ENCODE measurements at places on chromosomes 6 and 20.
A peak's percentile ranks its signal among the peaks of the same experiment; 100 is the strongest.

- no peak for DNase-seq
These were observed 27.3 kb upstream of the ZNF184 start for GRCh38 chr6:27500177-27500576.

- DNase-seq = peak; percentile 96
These were observed 13.8 kb downstream of the CCN5 start for GRCh38 chr20:44728801-44729443.

DNA sequence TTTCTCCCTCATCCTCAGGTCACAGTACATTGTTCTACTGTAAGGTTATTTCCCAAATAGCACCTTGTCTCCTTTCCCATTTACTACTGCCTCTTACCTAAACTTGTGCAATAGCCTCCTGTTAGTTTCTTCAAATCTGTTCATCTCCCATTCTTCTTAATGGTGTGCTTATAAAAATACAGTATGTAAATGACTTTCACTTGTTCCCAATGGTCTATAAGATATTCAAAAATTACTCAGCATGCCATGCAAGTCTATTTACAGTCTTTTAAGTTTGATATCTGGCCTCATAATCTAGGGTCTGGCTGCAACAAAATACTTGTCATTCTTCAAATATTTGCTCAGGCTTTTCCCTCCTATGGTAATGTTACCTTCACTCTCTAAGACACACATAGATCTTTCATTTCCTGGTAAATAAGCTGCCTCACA is 31.5 kb upstream of the RHAG start:
- DNase-seq = no peak

GRCh38 chr20:33568868-33569801 is 79.2 kb downstream of the CBFA2T2 start:
- no peak for DNase-seq

DNA sequence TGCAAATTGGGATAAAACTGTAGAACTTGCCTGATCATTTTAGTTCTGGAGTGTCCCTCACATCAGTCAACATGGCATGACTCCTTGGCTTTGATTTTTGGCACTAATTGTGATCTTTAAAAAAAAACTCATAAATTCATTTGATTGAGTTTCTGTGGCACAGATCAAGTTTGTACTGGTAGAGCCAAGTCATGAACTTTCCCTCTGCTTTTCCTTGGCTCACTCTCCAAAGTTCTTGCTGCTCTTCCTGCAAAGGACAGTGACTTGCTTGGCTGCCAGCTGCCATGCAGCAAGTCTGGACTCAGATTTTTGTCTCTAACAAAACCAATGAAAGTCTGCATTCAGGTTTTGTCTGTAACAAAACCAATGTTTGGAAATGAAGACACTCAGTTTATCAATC is 115.5 kb downstream of the RFX6 start:
- no peak for DNase-seq

DNA sequence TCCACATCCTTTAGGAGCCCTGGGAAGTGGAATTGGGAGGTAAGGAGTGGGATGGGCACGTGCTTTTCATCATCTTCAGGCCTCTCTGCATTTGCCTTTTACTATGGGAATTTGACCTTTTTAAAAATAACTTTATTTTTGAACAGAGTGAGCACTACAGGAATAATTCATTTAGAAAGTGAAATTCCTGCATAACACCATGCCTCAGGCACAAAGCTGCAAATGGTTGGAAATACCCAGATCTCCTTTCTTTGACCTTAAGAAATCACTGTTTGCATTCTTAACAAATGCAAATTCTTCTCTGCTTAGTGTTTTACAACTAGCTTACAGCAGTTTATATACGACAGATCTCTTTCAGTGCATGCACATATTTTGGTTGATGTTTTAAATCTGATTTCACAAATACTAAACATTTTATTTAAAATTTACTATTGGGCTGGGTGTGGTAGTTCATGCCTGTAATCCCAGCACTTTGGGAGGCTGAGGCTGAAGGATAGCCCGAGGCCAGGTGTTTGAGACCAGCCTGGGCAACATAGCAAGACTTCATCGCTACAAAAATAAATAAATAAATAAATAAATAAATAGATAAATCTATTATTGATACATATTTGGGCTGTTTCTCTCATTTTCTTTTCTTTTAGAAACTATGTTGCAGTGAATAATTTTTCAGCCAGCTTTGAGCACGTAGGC is 24.5 kb downstream of the CST8 start:
- no peak for DNase-seq

DNA sequence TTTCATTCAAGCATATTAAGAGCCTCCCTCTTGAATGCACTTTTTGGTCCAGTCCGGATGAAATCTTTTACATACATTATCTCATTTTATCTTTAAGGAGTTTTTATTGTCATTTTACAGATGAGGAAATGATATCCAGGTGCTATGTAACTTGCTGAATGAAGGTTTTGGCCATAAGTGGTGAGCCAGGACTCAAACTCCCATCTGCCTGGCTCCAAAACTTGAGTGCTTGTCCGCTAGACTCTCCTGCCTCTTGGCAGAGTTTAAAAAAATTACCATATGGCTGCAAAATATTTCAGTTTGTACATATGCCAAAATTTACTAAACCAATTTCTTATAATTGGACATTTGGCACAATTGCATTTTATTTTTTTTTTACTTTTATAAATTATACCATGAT is 12.2 kb downstream of the PDRG1 start:
- DNase-seq = no peak

- DNase-seq = no peak
These were observed 19.6 kb downstream of the MYLIP start for GRCh38 chr6:16148498-16148897.

DNA sequence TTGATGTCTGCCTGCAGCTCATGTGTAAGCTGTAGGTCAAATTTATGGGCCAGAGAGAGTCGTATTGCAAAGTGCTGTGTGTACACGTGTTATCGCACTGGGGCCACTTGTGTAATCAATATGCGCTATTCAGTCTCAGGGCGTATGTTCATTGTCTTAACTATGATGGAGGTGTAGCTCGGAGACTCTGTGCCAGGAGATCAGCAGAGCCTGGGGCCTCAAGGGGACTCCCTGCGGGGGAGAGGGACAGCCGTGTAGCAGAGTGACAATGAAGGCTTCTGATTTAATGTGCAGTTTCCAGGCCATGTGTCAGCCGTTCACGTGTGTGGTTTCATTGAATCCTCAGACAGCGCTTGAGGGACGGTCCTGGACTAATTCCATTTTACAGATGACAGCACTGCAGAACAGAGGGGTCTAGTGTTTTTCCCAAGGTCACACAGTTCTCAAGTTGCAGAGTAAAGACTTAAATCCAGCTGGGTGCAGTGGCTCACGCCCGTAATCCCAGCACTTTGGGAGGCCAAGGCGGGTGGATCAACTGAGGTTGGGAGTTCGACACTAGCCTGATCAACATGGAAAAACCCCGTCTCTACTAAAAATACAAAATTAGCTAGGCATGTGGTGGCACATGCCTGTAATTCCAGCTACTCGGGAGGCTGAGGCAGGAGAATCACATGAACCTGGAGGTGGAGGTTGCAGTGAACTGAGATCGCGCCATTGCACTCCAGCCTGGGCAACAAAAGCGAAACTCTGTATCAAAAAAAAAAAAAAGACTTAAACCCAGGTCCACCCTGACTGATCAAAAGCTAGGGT is 242.5 kb downstream of the PREX1 start:
- no peak for DNase-seq

DNA sequence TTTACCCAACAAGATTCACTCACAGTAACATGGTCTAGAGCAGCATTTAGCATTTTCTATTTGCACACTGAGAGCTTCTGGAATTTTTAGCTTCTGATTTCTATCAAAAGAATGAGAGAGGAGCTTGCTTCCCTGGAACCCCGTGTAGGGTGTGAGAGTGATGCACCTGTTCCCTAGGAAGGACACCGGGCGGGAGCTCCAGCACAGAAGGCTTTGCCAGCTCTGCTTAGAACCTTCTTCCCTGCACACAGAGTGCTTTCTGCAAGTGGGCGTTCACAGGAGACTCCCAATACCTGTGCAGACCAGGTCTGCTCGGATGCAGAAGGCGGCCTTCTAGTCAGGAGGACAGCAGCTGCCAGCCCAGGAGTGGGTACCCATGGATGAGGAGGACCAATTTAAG is 217.3 kb downstream of the TBXT start:
- no peak for DNase-seq

DNA sequence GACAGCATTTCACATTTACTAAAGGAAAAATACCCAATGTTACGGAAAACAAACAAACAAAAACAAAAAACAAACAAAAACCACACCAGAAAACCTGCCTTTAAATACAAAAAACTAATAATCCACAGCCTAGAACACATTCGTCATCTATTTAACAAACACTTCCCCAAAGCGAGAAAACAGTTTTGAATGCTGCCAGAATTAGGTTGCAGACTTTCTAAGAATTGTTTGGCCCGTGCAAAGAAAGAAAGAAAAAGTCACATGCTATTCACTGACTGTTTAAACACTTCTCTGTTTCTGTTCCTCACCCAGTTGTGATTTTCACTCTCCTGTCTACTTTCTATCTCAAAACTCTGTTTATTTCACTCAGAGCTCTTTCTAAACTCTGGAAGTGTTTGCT is 52.5 kb downstream of the BCAS1 start:
- no peak for DNase-seq

GRCh38 chr20:10004900-10005299 is 29.9 kb upstream of the ANKEF1 start:
- DNase-seq = no peak

DNA sequence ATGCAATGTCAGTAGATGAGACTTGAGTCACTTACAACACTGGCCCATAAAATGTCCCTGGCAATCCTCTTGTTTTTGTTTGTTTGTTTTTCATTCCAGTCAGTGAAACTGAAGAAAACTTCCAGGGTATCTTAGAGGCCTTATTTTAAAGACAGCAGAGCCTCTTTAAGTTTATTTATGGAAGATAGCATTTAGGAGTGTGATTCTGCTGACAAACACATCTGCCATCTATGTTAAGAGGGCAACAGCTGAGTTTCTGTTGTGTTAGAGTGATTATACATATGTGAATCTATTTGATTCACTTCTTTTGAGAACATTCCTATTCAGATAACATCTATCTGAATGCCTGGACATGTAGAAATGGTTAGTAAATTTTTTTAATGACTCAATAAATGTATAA is 812.6 kb downstream of the TENT5A start:
- DNase-seq = no peak

GRCh38 chr6:5996714-5997419 is 9.9 kb downstream of the NRN1 start:
- no peak for DNase-seq

GRCh38 chr6:29909985-29910384 is 32.3 kb upstream of the HLA-A start:
- no peak for DNase-seq

DNA sequence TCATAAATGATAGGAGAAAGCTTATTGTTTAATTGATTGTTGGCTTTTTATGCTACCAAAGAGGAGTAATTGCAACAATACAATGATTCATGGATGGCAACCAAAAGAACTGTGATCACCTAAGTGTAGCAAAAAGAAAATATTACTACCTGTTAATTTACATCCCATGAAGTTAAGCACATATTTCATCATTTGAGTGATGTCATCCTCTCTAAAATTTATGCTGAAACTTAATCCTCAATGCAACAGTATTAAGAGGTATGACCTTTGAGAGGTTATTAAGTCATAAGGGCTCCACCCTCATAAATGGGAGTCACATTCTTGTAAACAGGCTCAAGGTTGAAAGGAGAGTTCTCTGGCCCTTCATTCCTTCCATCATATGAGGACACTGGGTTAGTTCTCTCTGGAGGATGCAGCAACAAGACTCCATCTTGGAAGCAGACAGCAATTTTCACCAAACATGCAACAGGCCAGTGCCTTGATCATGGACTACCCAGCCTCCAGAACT is 190.6 kb upstream of the GRIK2 start:
- DNase-seq = no peak

- DNase-seq = no peak
These were observed 64.2 kb downstream of the C6orf52 start for GRCh38 chr6:10630178-10630577.

DNA sequence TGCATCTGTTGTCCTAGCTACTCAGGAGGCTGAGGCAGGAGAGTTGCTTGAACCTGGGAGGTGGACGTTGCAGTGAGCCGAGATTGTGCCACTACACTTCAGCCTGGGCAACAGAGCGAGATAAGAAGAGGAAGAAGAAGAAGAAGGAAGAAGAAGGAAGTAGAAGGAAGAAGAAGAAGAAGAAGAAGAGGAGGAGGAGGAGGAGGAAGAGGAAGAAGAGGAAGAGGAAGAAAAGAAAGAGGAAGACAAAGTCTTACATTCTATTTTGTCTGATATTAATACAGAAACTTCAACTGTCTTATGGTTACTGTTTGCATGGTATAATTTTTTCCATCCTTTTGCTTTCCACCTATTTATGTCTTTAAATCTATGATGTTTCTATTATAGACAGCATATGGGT is 7.2 kb upstream of the NELFCD start:
- no peak for DNase-seq

- no peak for DNase-seq
These were observed 7.3 kb downstream of the PTGIS start for GRCh38 chr20:49560646-49561045.

DNA sequence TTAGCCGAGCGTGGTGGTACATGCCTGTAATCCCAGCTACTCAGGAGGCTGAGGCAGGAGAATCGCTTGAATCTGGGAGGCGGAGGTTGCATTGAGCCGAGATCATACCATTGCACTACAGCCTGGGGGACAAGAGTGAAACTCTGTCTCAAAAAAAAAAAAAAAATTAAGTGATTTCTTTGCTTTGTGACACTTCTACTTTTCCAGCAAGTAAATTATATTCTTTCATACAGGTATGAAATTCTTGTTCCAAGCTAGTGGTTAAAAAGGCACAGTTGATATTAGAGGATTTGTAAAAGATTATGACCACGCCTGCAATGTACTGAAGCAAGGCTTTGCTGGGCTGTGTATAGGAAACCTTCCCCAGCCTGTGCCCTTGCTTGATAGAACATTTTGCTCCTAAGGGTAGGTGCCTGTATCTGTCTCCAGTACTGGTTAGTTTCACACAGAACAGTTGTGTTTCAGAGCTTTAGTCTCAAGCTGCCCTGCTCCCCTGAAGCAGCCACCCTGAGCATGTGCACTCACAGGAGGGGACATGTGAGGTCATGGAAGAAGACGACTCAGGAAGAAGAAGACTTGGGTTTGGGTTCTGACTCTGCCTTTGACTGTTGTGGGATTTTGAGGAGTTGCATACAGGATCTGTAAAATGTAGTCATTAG is 10.2 kb downstream of the PTPN1 start:
- DNase-seq = no peak

- DNase-seq = no peak
These were observed 59.5 kb upstream of the BMP2 start for GRCh38 chr20:6708010-6708409.
